ENCODE measurements at places on chromosomes 6 and 20. TPM values are rescaled to one million over a fixed set of nuclear protein-coding genes. Genes with fewer than 3 reads are reported as not detected.

DNA sequence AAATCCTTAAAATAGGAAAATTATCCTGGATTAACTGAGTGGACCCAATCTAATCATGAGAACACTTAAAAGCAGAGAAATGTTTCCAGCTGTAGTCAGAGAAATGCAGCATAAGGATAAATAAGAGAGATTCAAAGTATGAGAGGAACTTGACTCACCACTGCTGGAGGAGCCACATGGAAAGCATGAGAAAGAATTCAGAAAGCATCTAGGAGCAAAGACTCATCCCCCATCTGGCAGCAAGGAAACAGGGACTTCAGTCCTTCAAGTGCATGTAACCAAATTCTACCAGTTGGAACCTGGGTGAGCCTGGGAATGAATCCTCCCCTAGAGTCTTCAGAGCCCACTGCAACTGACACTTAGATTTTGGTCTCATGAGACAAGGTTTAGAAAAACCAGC, 33.7 kb downstream of the RNF146 start:
- DNase-seq = no peak

- DNase-seq = no peak
Observed at GRCh38 chr6:97440590-97441176, 157.7 kb upstream of the MMS22L start.

GRCh38 chr20:50995506-50995905, 27.4 kb downstream of the KCNG1 start:
- no peak for DNase-seq

DNA sequence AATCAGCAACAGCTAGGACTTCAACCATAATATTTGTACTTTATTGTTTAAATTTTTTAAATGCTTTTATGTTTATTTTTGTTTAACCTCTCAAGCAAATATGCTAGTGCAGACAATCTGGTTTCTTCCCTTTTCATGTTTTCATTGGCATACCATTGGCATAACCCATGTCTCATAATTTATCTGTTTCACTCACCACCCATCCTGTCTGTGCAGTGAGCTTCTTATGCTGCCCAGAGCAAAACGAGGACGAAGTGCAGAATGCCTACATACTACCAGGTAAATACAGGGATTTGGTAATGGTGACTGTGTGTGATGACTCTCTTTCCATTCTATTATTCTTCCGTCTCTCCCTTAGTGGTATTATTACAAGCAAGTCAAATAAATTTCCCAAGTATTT, 361.4 kb upstream of the KCNQ5 start:
- no peak for DNase-seq

RNF217 gene
- 1.8 TPM for polyA plus RNA-seq

DNA sequence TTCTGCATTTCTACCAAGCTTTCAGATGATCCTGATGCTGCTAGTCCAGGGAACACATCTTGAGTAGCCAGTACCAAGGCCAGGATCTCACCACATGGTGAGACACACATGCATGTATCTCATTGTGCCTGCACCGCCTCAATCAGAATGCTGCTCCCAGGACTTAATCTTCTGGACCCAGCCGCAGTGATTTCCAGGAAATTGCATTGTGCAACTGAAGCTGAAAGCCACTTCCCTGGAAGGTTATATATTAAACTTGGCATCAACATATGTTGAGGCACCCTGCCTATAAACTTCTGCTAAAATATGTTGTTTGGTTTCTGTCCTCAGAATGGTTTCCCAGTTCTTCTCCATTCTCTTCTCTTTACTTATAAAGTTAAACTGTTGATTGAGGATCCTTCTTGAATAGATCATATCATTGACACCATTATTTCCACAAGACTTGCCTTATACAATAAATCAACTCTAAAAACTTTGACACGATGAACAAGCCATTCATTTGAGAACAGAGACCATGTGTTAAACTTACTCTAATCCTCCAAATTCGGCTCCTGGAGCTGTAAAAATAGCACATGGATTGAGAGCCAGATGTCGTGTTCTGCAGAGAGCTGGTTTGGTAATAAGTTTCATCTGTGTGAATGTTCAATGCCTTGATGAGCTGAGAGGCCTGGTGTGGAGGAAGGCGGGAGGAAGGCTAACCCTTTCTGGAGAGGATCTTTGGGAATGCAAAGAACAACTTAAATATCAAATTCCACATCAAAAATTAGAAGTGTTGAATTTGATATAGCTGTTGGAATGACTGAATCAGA, 65.0 kb upstream of the PCSK2 start:
- no peak for DNase-seq

PDE10A gene
- not detected for polyA plus RNA-seq

GRCh38 chr6:170294813-170295509, 4.1 kb upstream of the DLL1 start:
- no peak for DNase-seq

PRR18 gene
- not detected for polyA plus RNA-seq

DNA sequence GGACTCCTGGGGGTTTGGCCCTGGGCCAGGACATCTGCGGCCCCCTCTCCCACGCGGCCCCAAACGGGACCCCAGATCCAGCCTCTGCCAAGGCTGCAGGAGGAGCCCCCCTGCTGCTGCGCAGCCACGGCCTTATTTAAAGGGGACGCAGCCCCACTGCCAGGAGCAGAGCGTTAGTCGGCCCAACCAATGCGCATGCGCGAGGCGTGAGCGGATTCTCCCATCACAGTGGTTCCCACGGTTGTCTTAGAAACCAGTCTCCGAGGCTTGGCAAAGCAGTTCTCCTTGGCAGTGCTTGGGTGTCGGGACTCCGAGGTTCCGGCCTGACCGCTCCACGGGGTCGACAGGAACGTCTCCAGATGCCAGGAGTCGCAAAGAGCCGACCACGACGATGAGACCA, 288.3 kb upstream of the ZNF337 start:
- DNase-seq = peak; percentile 78

DACT2 gene
- 0.92 TPM for polyA plus RNA-seq

PYGB gene
- 45.6 TPM for polyA plus RNA-seq

SPATS1 gene
- not detected for polyA plus RNA-seq

GRCh38 chr20:50478162-50478990, 31.8 kb upstream of the PTPN1 start:
- peak; percentile 86 for DNase-seq

- DNase-seq = no peak
Observed at GRCh38 chr6:53961679-53962370, 149.4 kb upstream of the MLIP start.

RIMS4 gene
- 1.2 TPM for polyA plus RNA-seq

RSPO3 gene
- 0.69 TPM for polyA plus RNA-seq

C6orf132 gene
- polyA plus RNA-seq = 91.3 TPM

ADGRB3 gene
- polyA plus RNA-seq = 0.60 TPM

- no peak for DNase-seq
Observed at GRCh38 chr6:152232501-152233151, 404.5 kb downstream of the SYNE1 start.

Data from sigmoid colon (tissue), 7 donors.